ENCODE measurements at places on chromosomes 3 and 15. TPM values are rescaled to one million over a fixed set of nuclear protein-coding genes. Genes with fewer than 3 reads are reported as not detected.
A peak's percentile ranks its signal among the peaks of the same experiment; 100 is the strongest.

DNA sequence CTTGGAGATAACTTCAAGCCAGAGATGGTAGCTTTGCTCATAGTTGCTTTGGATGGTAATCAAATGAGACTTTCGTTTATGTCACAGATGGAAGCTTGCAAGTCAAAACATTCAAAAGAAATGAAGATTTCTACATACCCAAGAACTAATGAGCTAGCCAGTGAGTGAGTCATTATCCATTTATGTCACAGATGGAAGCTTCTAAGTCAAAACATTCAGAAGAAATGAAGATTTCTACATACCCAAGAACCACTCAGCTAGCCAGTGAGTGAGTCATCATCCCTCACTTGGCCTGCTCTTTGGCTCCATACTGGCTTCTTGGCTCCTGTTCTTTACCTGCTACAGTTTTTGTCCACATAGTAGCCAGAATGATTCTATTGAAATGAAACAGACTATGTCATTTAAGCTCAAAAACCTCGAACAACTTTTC lies 559.8 kb upstream of the CBLB start:
- peak; percentile 7 for DNase-seq
- H3K4me3 ChIP-seq: no peak overlapping the region
- no peak overlapping the region for H3K27ac ChIP-seq
- H3K27me3 ChIP-seq: no peaks in the 10 kb centered on the region
- H3K4me1 ChIP-seq: no peaks in the 10 kb centered on the region

GRCh38 chr3:3200632-3201212 lies 21.2 kb upstream of the CRBN start:
- no peaks in the 10 kb centered on the region for H3K36me3 ChIP-seq
- H3K27ac ChIP-seq: no peak overlapping the region

- no peaks in the 10 kb centered on the region for H3K27me3 ChIP-seq
- peak overlapping the region; percentile 19 for H3K27ac ChIP-seq
- no peak for DNase-seq
- H3K4me1 ChIP-seq: peaks cover 51% of the 10 kb centered on the region
Measured at GRCh38 chr3:129555153-129555550, 12.2 kb downstream of the H1-8 start.

GRCh38 chr3:195811756-195812155 lies at the start of gene MUC4:
TSS of gene MUC4 (minus strand) at chr3:195811929. CDS start at chr3:195811817, 112 bp downstream.
- no peaks in the 10 kb centered on the region for H3K36me3 ChIP-seq
- H3K4me1 ChIP-seq: no peaks in the 10 kb centered on the region
- no peak within 1 kb of the TSS for H3K27ac ChIP-seq
- peaks cover 33% of the 10 kb centered on the region for H3K27me3 ChIP-seq
- no peak within 1 kb of the TSS for H3K4me3 ChIP-seq
- no peak for DNase-seq

- H3K36me3 ChIP-seq: no peaks in the 10 kb centered on the region
- H3K27ac ChIP-seq: no peak overlapping the region
- no peaks in the 10 kb centered on the region for H3K27me3 ChIP-seq
- no peaks in the 10 kb centered on the region for H3K4me1 ChIP-seq
- no peak overlapping the region for H3K4me3 ChIP-seq
Measured at GRCh38 chr3:118527514-118528044, 507.1 kb downstream of the IGSF11 start.

DNA sequence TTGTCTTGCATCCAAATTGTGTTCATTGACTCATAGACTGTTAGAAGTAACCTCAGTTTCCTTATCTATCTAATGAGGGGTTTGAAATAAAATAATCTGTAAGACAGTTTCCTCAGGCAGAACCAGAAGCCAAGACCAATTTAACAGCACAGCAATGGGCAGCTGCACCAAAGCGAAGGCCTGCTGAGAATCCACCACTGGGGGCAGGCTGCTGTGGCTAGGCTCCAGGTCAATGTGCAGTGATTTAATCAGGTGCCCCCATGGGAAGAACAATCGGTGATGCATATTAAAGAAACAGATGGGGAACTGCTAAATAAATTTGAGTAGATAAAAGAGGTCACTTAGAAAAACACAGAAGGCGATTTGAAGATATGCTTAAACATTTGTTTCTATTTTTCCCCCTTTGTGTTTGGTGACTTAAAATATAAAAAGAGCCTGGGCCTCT lies 28.0 kb upstream of the TMOD3 start:
- H3K27me3 ChIP-seq: no peaks in the 10 kb centered on the region
- DNase-seq: peak; percentile 49
- no peak overlapping the region for H3K4me3 ChIP-seq
- H3K4me1 ChIP-seq: no peaks in the 10 kb centered on the region

The FGF7 gene
- 40.8 TPM for total RNA-seq

Data from heart left ventricle (tissue), 16 donors.